ENCODE measurements at places on chromosomes 3 and 15. TPM values are rescaled to one million over a fixed set of nuclear protein-coding genes. Genes with fewer than 3 reads are reported as not detected.

Gene CELSR3
- total RNA-seq, result 0.19 TPM

Gene MAN2A2
- total RNA-seq, result 117 TPM

Gene RBMS3
- total RNA-seq, result 23.5 TPM

Gene MINAR1
- total RNA-seq, result not detected

Gene STAC
- total RNA-seq, result 0.59 TPM

Gene ZNF35
- total RNA-seq, result 4.8 TPM

Gene PDIA3
- total RNA-seq, result 62.1 TPM

Gene AHSG
- total RNA-seq, result not detected

Gene ANKUB1
- not detected for total RNA-seq

Gene FETUB
- total RNA-seq, result not detected

Gene ZNF501
- 3.4 TPM for total RNA-seq

Gene CHRM5
- not detected for total RNA-seq

Gene ISL2
- total RNA-seq, result not detected

Gene GHSR
- total RNA-seq, result not detected

Gene EFCC1
- 0.38 TPM for total RNA-seq

Gene KCNMB2
- total RNA-seq, result not detected

Gene C3orf80
- total RNA-seq, result 0.26 TPM

Gene WDR93
- total RNA-seq, result not detected

Gene SLC9C1
- total RNA-seq, result 0.32 TPM

Gene MUC13
- total RNA-seq, result not detected

Gene SPATA12
- total RNA-seq, result not detected

Gene MESP1
- 11.7 TPM for total RNA-seq

Gene LRRN1
- total RNA-seq, result 5.1 TPM

Gene AGTR1
- 3.1 TPM for total RNA-seq

Gene PARP15
- total RNA-seq, result 0.90 TPM

Gene LSAMP
- 0.17 TPM for total RNA-seq

All from psoas muscle (tissue), 8 donors.